ENCODE measurements at places on chromosomes 2 and 18.

- no peak for DNase-seq
- H3K36me3 ChIP-seq = no peaks in the 10 kb centered on the region
- H3K27ac ChIP-seq = peak overlapping the region; percentile 63
Observed at GRCh38 chr18:45670281-45670962, 53.6 kb upstream of the SLC14A1 start.

DNA sequence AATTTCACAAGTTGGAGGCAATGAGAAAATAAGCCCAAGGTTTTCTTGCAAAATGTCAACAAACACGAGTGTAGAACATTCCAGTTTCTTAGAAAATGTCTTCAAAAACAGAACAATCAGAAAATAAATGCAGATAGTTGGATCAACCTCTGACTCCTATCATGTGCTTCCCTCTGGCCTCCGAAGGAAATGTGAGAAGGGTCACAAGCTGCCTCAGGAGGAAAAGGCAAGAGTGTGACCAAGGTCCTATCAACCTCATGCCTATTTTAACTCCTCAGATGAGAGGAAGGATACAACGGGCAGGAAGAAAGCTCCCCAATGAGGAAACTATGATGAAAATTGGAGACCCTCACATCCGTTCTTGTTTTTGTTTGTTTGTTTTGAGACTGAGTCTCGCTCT, 7.9 kb downstream of the SCYGR5 start:
- H3K4me3 ChIP-seq = no peak overlapping the region
- H3K27ac ChIP-seq = no peak overlapping the region
- peaks cover 31% of the 10 kb centered on the region for H3K27me3 ChIP-seq
- no peak for DNase-seq
- no peaks in the 10 kb centered on the region for H3K4me1 ChIP-seq

DNA sequence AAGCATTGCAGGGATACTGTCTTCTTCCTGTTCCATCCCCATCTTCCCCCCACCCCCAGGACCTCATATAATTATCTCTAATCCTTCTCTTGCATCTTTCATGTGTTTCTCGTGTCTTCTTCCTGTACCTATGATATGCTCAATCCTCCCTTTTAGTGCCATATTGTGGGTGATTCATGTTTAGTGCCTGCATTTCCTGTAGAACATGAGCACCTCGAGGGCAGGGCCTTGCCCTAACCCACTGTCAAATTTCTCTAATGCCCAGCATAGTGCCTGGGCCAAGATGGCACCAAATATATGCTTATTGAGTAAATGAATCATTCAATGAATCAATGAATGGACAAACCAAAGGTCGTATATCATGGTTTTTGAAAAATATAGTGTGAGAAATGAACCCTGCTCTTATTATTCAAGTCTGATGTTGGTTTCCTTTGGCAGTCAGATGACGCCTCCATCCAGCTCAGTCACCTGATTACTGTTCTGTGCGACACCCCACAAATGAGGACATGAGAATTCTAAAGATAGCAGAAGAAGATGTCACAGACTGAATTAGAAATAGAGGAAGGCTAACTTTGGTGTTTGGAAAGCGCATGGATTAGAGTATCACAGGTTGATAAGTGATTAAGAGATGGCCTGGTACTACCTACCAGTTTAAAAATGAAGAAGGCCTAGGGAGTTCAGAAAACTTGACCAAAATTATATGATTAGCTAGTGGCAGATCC, 278.4 kb downstream of the PRKCE start:
- no peak overlapping the region for H3K4me3 ChIP-seq
- H3K27me3 ChIP-seq = no peaks in the 10 kb centered on the region
- no peak for DNase-seq
- no peaks in the 10 kb centered on the region for H3K4me1 ChIP-seq
- no peak overlapping the region for H3K27ac ChIP-seq

GRCh38 chr18:69580107-69580506, 179.4 kb downstream of the DOK6 start:
- H3K36me3 ChIP-seq = no peaks in the 10 kb centered on the region
- no peak for DNase-seq
- H3K4me3 ChIP-seq = peak overlapping the region; percentile 72
- H3K27ac ChIP-seq = peak overlapping the region; percentile 44

- no peak overlapping the region for H3K27ac ChIP-seq
- H3K4me3 ChIP-seq = no peak overlapping the region
- no peaks in the 10 kb centered on the region for H3K36me3 ChIP-seq
- H3K27me3 ChIP-seq = peaks cover 72% of the 10 kb centered on the region
Observed at GRCh38 chr2:134712299-134712698, 6.5 kb downstream of the TMEM163 start.

GRCh38 chr2:13616059-13616458, 899.3 kb downstream of the TRIB2 start:
- no peak overlapping the region for H3K27ac ChIP-seq
- no peak overlapping the region for H3K4me3 ChIP-seq
- no peaks in the 10 kb centered on the region for H3K36me3 ChIP-seq

- H3K27ac ChIP-seq = no peak overlapping the region
- H3K4me1 ChIP-seq = no peaks in the 10 kb centered on the region
- H3K36me3 ChIP-seq = no peaks in the 10 kb centered on the region
Observed at GRCh38 chr2:19776941-19777514, 124.8 kb downstream of the TTC32 start.

- H3K27me3 ChIP-seq = peaks cover 76% of the 10 kb centered on the region
- no peak for DNase-seq
- H3K4me3 ChIP-seq = no peak overlapping the region
- peaks cover 2% of the 10 kb centered on the region for H3K4me1 ChIP-seq
- no peak overlapping the region for H3K27ac ChIP-seq
Observed at GRCh38 chr2:30752811-30753210, 54.4 kb downstream of the CAPN13 start.

- no peaks in the 10 kb centered on the region for H3K4me1 ChIP-seq
- H3K27me3 ChIP-seq = no peaks in the 10 kb centered on the region
- H3K4me3 ChIP-seq = no peak overlapping the region
- peaks cover 2% of the 10 kb centered on the region for H3K36me3 ChIP-seq
- no peak for DNase-seq
- H3K27ac ChIP-seq = no peak overlapping the region
Observed at GRCh38 chr2:111910609-111911277, 12.3 kb downstream of the MERTK start.

DNA sequence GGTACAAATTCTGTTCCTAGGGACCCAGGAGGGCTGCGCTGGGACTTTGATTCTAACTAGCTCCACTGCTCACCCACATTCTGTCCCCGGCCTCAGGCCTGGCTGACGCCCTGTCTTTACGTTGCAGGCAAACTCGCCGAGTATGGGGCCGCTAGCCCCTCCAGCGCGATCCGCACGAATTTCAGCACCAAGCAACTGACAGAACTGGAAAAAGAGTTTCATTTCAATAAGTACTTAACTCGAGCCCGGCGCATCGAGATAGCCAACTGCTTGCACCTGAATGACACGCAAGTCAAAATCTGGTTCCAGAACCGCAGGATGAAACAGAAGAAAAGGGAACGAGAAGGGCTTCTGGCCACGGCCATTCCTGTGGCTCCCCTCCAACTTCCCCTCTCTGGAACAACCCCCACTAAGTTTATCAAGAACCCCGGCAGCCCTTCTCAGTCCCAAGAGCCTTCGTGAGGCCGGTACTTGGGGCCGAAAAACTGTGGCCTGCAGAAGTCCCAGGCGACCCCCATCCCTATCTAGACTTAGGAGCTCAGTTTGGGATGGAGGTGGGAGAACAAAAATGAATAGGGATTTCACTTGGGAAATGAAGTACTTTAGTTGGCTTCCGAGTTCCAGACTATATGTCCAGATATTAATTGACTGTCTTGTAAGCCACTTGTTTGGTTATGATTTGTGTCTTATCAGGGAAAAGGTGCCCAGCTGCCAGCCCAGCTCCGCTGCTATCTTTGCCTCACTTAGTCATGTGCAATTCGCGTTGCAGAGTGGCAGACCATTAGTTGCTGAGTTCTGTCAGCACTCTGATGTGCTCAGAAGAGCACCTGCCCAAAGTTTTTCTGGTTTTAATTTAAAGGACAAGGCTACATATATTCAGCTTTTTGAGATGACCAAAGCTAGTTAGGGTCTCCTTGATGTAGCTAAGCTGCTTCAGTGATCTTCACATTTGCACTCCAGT, 1.5 kb downstream of the HOXD1 start:
- no peak overlapping the region for H3K27ac ChIP-seq
- peaks cover 77% of the 10 kb centered on the region for H3K27me3 ChIP-seq
- H3K4me1 ChIP-seq = peaks cover 21% of the 10 kb centered on the region

DNA sequence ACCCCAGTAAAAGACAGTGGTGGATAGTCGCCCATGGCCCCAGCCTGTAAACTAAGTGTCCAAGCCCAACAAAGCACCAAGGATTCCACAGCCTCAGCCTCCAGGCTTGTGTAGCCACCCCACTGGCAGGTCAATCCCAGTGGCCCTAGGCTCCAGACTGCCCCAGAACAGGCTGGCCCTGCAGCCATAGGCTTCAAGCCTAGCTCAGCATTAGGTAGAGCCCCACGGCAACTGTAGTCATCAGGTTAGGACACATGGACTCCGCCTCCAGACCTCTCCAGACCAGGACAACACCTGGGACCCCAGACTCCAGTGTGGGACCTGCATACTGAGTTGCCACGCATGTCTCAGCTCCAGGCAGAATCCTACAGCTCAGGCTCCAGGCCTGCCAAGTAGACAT, 1590.6 kb upstream of the DDX18 start:
- H3K27ac ChIP-seq = no peak overlapping the region
- DNase-seq = no peak
- H3K36me3 ChIP-seq = no peaks in the 10 kb centered on the region
- no peaks in the 10 kb centered on the region for H3K27me3 ChIP-seq
- H3K4me3 ChIP-seq = no peak overlapping the region
- no peaks in the 10 kb centered on the region for H3K4me1 ChIP-seq

- H3K27ac ChIP-seq = no peak overlapping the region
- H3K27me3 ChIP-seq = no peaks in the 10 kb centered on the region
- H3K4me3 ChIP-seq = no peak overlapping the region
- DNase-seq = no peak
- no peaks in the 10 kb centered on the region for H3K36me3 ChIP-seq
Observed at GRCh38 chr18:4284528-4284927, 170.6 kb downstream of the DLGAP1 start.

GRCh38 chr2:235008584-235009044, 56.8 kb downstream of the SH3BP4 start:
- no peak for DNase-seq
- H3K27ac ChIP-seq = no peak overlapping the region
- H3K36me3 ChIP-seq = no peaks in the 10 kb centered on the region
- H3K4me3 ChIP-seq = no peak overlapping the region
- H3K4me1 ChIP-seq = no peaks in the 10 kb centered on the region

- peak overlapping the region; percentile 97 for H3K4me3 ChIP-seq
- peaks cover 43% of the 10 kb centered on the region for H3K4me1 ChIP-seq
- no peaks in the 10 kb centered on the region for H3K36me3 ChIP-seq
- no peaks in the 10 kb centered on the region for H3K27me3 ChIP-seq
- no peak for DNase-seq
- peak overlapping the region; percentile 90 for H3K27ac ChIP-seq
Observed at GRCh38 chr2:10303181-10303693, 533 bp downstream of the HPCAL1 start.

DNA sequence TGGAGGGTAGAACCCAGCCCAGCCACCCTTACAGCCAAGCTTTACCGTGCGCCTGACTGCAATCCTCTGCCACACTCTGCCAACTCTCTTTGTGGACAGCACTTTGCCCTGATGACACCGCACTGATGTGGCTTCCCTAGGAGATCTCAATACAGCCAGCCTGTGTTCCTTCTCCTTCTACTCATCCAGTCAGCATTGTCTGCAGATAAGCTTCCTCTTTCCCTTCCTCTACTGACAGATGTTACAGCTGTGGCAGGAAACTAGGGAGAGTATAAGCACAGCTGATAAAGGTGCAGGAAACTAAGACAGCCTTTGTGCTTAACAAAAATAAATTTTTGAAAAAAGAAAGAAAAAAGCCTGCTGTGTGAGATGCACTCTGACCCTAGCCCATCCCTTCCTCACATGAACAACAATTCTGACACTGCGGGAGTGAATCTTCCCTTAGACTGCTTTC, 25.0 kb downstream of the CEP68 start:
- peak overlapping the region; percentile 84 for H3K27ac ChIP-seq
- no peak overlapping the region for H3K4me3 ChIP-seq
- no peak for DNase-seq
- no peaks in the 10 kb centered on the region for H3K27me3 ChIP-seq

- H3K4me3 ChIP-seq = no peak overlapping the region
- no peak for DNase-seq
- no peaks in the 10 kb centered on the region for H3K27me3 ChIP-seq
- H3K4me1 ChIP-seq = no peaks in the 10 kb centered on the region
Observed at GRCh38 chr2:175468431-175469098, 287.1 kb upstream of the ATP5MC3 start.

DNA sequence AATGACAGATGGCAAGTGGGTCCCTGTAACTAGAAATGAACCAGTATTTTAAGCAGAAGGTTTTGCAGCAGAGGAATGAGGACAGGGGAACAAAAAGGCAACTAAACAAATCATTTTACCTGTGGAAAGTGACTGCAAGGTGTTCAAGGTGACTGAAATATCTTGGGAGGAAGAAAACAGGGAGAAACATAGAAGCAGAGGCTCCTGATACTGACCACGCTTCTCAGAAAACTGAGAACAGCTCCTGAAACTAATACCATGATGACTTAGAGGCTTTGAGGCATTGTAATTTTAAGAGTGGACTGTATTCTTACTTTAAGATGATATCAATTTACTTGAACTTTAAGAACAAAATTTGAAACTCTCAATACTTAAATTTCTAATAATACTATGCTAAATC, at the start of gene DYTN:
TSS of gene DYTN (minus strand) at position 101 of the 400 bp plus-strand sequence. CDS start 117 bp downstream, outside the sequence.
- H3K4me3 ChIP-seq = no peak within 1 kb of the TSS
- peaks cover 7% of the 10 kb centered on the region for H3K4me1 ChIP-seq
- H3K36me3 ChIP-seq = no peaks in the 10 kb centered on the region

DNA sequence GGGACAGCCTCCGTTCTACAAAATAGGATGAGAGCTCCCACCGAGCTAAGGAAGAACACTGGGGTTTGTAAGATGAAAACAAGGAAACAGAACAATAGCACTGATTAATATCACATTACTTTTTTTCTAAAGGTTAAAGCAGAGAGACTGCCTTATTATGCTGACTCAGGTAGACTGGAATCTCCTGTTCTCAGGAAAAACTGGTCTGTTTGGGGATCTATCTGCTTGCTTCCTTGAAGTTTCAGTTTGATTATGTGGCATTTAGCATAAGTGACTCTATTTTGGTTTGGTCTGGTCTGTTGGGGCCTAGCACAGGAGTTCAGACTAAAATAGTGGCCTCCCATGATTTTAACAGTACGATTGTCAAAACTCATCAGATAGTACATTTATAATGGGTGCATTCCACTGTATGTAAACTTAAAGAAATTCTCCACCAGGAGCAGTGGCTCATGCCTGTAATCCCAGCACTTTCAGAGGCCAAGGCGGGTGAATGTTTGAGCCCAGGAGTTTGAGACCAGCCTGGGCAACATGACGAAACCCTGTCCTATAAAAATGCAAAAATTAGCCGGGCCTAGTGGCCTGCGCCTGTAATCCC, 64.1 kb upstream of the NDUFV2 start:
- DNase-seq = no peak
- no peak overlapping the region for H3K4me3 ChIP-seq
- H3K4me1 ChIP-seq = no peaks in the 10 kb centered on the region
- no peak overlapping the region for H3K27ac ChIP-seq

GRCh38 chr2:81858998-81859397, 1554.4 kb upstream of the LRRTM1 start:
- no peak for DNase-seq
- H3K36me3 ChIP-seq = no peaks in the 10 kb centered on the region
- no peak overlapping the region for H3K4me3 ChIP-seq
- no peak overlapping the region for H3K27ac ChIP-seq

- no peak for DNase-seq
- no peak overlapping the region for H3K27ac ChIP-seq
- no peaks in the 10 kb centered on the region for H3K36me3 ChIP-seq
- H3K4me3 ChIP-seq = no peak overlapping the region
- no peaks in the 10 kb centered on the region for H3K4me1 ChIP-seq
- peaks cover 13% of the 10 kb centered on the region for H3K27me3 ChIP-seq
Observed at GRCh38 chr18:57343833-57344232, 8.5 kb upstream of the ST8SIA3 start.

Measured in T-helper 17 cell (primary cell).